ENCODE measurements at places on chromosomes 2 and 18. TPM values are rescaled to one million over a fixed set of nuclear protein-coding genes. Genes with fewer than 3 reads are reported as not detected.

DNA sequence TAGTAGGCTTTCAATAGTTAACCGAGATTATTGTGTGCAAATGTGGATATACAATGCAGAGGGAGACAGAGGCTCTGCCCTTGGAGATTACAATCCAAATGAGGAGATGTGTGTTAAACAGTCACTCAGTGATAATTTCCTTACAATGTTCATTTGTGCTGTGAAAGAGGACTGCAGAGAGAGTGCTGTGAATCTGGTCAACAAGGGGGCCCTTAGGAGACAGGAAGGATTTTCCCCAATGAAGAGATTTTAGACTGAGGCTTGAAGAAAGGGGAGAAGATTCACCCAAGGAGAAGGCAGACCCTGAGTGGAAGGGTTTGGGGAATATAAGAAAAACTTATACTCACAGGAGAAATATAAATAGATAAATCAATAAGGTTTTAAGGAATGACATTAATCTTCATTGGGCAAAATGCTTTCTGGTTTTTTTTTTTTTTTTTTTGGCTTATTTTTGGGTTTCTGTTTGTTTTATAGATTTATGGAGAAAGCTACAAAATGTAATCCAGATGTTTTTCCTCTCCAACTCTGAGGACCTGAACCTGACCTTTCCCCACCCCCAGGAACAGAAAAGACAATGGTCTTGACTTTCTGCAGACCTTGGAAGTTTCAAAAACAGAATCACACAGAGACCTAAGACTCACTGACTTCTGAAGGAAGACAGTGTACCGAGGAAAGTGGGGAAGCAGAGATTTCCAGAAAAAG is 151.3 kb upstream of the SERPINE2 start:
- DNase-seq = no peak
- no peak overlapping the region for H3K4me3 ChIP-seq

DNA sequence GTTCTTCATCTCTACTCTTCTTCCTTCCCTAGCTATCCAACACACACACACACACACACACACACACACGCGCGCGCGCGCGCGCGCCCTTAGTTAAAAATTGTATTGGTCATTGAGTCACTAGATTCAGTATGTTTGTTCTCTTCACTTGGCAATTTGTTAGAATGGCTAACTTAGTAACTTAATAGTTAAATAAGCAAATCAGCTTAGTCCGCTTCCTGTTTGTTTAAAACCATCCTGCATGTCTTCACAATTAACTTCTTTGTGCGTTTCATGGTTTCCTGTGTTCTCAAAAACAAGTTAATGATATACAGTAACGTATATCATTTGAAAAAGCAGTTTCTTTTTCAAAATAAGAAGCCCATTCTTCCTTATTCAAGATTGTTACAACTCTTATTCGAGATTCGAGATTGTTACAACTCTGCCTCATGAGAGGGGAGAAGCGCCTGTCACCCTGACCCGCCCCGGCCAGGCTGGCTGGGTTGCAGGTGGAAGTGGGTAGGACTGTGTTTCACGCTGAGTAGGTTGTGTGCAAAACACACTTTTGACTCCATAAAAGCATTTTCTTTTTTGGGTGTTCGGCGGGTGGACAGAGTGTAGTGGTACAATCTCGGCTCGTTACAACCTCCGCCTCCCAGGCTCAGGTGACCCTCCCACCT is 9.5 kb upstream of the CNNM3 start:
- H3K27ac ChIP-seq = peak overlapping the region; percentile 51
- H3K27me3 ChIP-seq = no peaks in the 10 kb centered on the region
- DNase-seq = no peak
- H3K4me1 ChIP-seq = peaks cover 4% of the 10 kb centered on the region
- peaks cover 10% of the 10 kb centered on the region for H3K36me3 ChIP-seq

DNA sequence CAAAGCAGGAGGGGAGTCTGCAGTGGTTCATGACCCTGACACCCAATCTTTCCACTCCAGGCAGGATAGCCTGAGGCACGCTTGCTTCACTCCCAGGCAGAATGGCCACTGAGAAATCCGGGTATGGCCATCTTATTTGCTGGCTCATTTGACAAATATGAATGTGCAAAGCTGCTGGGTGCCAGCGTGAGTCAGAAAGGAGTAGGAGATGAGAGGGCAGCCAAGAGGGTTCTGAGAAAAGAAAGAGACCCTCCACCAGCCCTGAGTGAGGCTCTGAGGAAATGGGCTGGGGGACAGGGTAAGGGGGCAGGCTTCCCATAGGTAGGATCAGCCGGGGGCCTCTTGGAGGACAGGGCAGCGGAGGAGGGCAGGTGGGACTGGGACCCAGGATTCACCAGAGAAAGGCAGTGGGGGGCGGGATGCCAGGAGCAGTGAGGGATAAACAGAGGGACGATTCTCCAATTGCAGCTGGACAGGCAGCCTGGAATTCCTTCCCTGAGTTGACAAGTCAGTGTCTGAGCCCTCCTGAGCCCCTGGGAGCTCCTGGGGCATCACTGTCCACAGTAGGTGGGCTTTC is 15.2 kb downstream of the RAMP1 start:
- no peaks in the 10 kb centered on the region for H3K36me3 ChIP-seq
- H3K4me3 ChIP-seq = no peak overlapping the region
- no peak overlapping the region for H3K27ac ChIP-seq
- H3K27me3 ChIP-seq = no peaks in the 10 kb centered on the region
- no peaks in the 10 kb centered on the region for H3K4me1 ChIP-seq

DSEL gene
- total RNA-seq = 10.9 TPM

DNA sequence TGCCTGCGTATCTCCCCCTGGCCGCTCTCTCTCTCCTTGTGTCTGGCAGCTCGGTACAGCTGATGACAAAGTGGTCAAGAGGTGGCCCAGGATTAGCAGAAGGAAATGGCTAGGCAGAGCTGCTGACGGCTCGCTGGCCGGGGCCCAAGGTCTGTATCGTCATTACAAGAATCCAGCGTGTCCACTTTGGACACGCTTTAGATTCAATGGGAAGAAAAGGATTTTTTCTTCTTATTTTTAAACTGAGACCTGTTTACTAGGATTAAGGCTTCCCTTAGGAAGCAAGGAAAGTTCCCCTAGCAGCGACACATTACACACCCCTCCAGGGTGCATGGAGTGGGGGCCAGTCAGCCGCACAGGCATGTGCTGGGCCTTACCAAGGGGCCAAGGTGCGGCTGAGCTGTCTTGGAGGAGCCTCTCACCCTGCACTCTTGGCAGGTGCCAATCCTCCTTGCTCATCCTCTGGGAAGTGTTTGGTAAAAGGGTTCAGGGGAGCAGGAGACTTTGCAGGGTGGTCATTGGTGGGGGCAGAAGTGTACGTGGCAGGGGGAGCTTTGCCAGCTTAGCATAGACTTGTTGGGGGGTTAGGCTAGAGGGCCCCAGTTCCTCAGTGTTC is 76.8 kb downstream of the POLR1A start:
- H3K4me1 ChIP-seq = no peaks in the 10 kb centered on the region
- no peak overlapping the region for H3K27ac ChIP-seq
- H3K27me3 ChIP-seq = no peaks in the 10 kb centered on the region
- H3K36me3 ChIP-seq = peaks cover 65% of the 10 kb centered on the region
- no peak overlapping the region for H3K4me3 ChIP-seq

Measured in upper lobe of right lung (tissue), 1 donor.